ENCODE measurements at places on chromosomes 1 and 21.

DNA sequence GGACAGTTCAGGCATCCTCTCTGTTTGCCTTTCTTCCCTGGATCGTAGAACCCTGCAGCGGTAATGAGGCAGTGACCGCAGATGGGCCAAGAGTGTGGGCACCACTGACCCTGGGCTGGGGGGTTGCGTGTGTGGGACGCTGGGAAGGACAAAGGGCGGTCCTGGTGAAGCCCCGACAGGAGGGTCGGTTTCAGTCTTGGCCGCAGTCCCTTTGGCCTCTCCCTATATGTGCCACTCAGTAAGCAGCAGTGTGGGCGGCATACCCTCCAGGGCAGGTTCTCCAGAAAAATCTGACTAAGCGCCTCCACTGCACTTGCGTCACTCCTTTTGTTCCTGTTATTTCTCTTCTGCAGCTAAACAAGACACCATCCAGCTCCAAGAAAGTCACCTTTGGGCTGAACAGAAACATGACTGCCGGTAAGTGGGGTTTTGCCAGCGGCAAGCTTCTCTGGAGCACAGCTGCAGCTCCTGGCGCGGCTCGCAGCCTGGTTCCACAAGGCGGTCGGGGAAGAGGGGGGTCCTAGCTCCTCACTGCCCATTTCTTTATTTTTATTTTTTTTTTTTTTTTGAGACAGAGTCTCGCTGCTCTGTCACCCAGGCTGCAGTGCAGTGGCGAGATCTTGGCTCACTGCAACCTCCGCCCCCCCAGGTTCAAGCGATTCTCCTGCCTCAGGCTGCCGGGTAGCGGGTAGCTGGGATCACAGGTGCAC lies 27.7 kb upstream of the PDXK start:
- DNase-seq, result no peak

DNA sequence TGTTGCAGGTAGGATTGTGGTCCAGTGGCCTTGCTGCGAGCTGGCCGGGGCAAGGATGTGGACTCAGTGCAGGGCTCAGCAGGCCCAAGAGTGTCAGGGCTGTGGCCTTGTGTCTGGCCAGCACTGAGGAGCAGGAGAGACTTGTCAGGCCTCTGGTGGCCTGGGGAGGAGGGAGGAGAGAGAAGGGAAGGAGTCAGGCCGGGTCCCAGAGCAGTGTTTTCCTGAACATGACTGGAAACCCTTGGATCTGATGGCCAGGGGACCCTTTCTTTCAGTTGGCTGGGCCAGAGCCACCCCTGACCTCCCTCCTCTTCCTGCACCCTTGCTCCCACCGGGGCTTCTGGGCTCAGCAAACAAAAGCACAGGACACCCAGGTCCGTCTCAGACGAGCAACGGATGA lies 5.1 kb downstream of the IBA57 start:
- no peak for DNase-seq

DNA sequence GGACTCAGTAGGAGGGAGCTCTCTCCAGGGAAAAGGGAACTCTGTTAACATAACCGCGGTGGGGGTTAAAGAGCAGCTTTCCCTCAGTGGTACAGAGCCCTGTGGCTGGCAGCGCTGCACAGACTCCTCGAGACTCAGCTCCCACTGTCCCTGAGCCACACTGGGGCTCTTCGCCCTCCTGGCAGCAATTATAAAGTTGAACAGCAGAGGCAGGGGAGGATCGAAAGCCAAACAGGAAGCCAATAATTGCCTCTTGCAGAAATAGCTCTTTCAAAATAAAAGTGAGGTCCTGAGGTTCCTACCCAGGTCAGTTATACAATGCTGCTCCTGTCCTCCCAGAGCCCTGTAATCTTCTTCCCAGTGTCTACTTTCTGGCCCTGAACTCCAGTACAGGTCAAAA lies 77.0 kb downstream of the FAM78B start:
- DNase-seq, result no peak

GRCh38 chr1:64396817-64397216 lies 73.1 kb upstream of the CACHD1 start:
- no peak for DNase-seq

GRCh38 chr1:204826970-204827369 lies 43.7 kb upstream of the NFASC start:
- DNase-seq, result no peak

- no peak for DNase-seq
These were observed 1660.8 kb downstream of the PLA2G4A start for GRCh38 chr1:188489336-188490112.

- DNase-seq, result no peak
These were observed 528.1 kb downstream of the DPYD start for GRCh38 chr1:97392701-97393100.

- no peak for DNase-seq
These were observed 1.0 kb upstream of the TSPEAR start for GRCh38 chr21:44712203-44713028.

GRCh38 chr21:27258742-27259448 lies 292.0 kb upstream of the ADAMTS5 start:
- DNase-seq, result no peak

DNA sequence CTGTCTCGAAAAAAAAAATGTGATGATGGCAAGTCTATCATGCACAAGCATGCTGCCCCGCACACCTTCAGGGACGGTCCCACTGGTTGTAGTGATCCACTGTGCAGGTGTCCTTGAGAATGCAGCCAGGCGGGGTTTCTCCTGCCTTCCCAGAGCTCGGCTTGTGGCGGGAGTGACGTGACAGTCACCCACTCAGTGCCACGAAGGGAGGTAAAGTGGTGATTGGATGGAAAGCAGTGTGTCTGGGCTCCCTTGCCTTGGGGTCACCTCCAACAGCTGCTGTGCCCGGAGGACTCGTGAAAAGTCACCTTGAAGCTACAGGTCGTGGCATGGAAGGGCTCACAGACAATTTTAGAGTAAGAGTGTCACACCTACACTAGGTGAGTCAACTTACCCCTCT lies 33.5 kb upstream of the TRIM17 start:
- no peak for DNase-seq

GRCh38 chr21:45543710-45544448 lies 1.6 kb upstream of the SLC19A1 start:
- DNase-seq, result no peak

- no peak for DNase-seq
These were observed 42.2 kb upstream of the WNT4 start for GRCh38 chr1:22184892-22185612.

DNA sequence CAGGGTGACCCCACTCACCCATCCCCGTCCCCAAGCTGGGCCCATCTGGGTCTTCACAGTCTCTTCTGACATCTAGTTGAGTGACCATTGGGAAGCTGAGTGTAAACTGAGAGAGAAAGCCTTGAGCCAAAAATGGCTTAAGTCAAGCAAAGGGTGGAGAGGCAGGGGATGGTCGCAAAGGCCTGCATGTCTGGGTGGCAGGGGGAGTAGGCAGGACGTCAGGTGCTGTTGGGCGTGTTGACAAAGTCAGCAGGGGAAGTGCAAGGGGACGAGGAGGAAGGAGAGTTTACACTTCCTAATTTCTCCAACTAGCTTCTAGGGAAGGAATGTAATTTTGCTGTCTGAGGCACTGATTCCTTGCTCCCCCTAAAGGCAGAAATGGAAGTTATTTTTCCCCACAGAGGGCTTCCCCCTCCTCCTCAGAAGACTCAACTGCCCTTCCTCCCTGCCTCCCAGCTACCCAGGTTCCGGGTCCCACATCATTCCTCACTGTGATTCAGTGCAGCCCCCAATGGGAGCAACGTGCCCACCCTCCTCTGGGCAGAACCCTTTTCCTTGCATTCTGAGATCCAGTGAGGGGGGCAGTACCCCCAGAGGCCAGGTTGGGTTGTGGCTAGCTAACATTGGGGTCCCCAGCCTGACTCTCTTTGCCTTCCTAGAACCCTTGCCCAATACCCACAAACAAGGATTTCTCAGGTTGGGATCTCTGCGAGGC lies 1.2 kb upstream of the ADORA1 start:
- DNase-seq, result no peak

GRCh38 chr21:16457498-16457897 lies 727.7 kb downstream of the USP25 start:
- DNase-seq, result no peak

GRCh38 chr1:96072021-96072420 lies 649.6 kb upstream of the PTBP2 start:
- DNase-seq, result no peak

DNA sequence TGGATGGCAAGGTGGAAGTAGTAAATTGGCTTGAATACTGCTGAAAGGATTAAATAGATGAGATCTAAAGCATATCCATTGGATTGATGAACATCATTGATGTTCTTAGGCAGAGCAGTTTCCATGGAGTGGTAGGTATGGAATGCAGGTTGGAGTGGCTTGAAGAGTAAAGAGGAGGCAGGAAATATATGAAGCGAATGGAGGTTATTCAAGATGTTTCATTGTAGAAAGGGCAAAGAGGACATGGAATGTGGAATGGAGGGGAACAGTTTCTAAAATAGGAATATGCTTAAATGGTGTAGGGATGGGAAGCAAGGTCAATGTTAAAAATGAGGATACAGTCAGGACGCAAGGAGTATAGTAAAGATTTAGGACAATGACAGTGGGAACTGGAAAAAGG lies 6.1 kb downstream of the OSBPL9 start:
- no peak for DNase-seq

- no peak for DNase-seq
These were observed 1.6 kb downstream of the P3H1 start for GRCh38 chr1:42765269-42765668.

- DNase-seq, result no peak
These were observed 206.9 kb upstream of the FMN2 start for GRCh38 chr1:239884796-239885195.

DNA sequence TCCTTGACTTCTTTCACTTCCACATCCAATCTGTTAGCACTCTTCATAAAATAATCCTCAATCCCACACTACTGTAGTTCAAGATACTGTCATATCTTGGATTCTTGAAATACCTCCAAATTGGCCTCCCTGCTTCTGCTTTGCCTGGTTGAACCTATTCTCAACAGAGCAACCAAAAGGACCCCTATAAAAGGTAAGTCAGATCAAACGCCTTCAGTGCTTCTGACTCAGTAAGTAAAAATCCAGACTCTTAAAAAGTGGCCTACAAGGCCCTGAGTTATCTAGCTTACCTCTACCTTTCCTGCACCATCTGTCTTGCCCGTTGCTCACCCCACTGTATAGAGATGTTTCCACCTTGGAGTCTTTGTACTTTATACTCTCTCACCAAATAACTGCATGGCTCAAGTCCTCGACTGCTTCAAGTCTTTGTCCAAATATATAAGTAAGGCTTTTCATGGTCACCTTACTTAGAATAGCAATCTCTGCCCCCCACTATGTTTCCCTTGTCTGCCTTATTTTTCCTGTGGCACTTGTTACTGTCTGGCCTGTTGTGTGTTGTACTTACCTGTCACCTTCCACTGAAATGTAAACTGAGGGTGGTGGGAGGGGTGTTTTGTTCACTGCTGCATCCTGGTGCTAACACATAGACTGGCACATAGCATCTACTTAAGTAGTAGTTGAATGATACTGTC lies 5.1 kb upstream of the PIGV start:
- DNase-seq, result no peak

GRCh38 chr21:39024538-39024937 lies 158.7 kb downstream of the PSMG1 start:
- DNase-seq, result no peak

GRCh38 chr1:154842635-154843034 lies 27.4 kb downstream of the KCNN3 start:
- no peak for DNase-seq

- DNase-seq, result no peak
These were observed 103.9 kb downstream of the DPYD start for GRCh38 chr1:97816927-97817326.

GRCh38 chr21:43320526-43320925 lies 106.4 kb downstream of the SIK1 start:
- DNase-seq, result no peak

DNA sequence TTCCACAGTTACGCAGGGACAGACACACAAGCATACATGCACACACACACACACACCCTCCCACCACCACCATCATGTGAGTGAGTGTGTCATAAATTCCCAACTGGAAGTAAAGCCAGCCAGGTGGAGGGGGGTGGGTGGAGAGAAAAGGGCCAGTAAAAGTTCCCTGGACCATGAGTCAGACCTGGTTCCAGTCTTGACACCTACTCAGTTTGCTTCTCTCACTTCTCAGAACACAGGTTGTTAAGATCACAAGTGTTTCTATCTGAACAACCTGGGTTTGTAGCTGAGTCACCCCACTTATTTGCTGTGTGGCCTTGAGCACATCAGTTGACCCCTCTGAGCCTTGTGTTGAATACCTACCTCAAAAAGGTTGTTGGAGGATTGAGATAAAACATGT lies 9.6 kb downstream of the EPHA10 start:
- no peak for DNase-seq

GRCh38 chr1:79371802-79372201 lies 365.3 kb upstream of the ADGRL4 start:
- no peak for DNase-seq

DNA sequence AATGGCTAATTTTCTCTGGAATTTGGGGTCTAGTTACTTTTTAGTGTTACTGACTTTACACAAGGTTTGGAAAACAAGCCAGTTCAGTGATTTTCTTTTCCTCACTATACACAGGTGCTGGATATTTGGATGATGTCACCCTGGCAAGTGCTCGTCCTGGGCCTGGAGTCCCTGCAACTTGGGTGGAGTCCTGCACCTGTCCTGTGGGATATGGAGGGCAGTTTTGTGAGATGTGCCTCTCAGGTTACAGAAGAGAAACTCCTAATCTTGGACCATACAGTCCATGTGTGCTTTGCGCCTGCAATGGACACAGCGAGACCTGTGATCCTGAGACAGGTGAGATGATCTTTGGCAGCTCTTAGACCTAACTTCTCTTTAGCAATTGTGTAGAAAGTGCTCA lies 64.5 kb upstream of the LAMC2 start:
- no peak for DNase-seq

GRCh38 chr1:56302878-56303277 lies 276.5 kb downstream of the PLPP3 start:
- DNase-seq, result no peak

GRCh38 chr1:31579374-31579773 lies 3.1 kb downstream of the TINAGL1 start:
- no peak for DNase-seq

DNA sequence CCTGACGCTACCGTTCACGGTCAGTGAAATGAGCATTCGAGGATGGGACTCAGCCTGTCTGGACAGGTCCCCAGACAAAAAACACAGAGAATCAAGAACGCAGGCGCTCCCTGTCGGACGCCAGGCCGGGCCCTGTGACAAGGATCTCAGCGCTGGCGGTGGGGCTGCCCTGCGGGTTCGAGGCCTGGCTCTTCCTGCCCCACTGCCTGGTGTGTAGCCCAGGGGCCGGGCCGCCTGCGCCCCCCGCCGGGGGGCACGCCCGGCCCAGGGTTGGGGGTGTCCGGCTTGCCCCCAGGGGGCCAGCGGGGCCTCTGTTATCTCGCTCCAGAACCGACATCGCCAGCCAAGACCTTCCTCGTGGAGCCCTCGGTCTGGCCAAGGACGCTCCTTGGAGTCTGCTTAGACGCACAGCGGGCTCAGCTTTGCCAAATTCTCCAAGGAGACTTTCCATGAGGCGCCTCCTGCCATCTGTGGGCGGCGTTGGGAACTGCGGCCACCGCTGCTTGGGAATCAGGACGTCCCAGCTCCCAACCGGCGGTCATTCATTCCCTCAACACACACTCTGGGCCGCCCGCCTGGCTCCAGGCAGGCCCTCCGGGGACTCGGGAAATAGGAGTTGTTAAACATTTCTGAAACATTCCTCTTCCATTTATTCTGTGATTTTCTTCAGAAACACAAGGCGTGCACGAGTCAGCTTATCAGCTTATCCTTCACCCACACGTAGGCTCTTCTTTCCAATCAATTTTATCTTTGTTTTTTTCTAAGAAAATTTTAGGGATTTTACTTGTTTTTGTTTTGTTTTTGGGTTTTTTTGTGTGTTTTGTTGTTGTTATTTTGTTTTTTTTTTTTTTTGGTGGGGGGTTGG lies 11.3 kb upstream of the RIPK4 start:
- DNase-seq, result no peak

GRCh38 chr1:58815069-58815685 lies 31.3 kb upstream of the JUN start:
- peak; percentile 61 for DNase-seq

All from CD4-positive, alpha-beta T cell treated with Interleukin-4 for 4 hours (primary cell).